Central memory CD8-positive, alpha-beta T cell (primary cell): ENCODE measurements at places on chromosomes 16 and 17.

GRCh38 chr17:27793168-27793905 lies 7.0 kb downstream of the NOS2 start:
- DNase-seq, result no peak

- no peak for DNase-seq
Measured at GRCh38 chr17:17505151-17505550, 9.0 kb upstream of the RASD1 start.

DNA sequence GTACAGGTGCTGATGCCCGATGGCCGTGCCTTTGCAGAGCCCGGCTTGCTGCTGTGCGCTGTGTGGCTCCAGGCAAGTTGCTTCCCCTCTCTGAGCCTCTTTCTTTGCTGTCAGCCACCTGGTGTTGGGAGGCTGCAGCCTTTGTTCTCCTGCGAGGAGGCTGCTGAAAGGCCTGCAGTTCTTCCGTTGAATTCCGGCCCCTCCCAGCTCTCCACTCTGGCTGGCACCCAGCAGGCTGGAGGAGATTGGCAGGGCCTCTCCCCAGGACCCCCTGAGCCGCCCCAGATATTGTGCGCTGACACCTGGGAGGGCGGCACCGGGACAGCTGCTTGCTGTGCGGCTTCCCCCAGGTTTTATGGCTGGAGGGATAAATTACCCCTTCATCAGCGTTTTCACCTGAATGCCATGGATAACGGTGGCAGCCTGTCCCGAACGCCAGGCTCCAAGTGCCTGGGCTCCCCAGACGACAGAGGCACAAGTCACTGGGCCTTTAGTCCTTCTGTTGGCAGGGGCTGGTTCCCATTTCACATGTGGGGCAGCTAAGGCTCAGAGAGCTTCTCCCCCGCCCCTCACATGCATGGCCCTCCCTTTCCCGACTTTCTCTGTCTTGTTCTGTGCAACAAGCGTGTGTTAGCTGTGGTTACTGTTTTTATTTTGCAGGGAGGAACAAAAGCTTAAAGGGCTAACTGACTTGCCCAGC lies 35.1 kb upstream of the GSE1 start:
- DNase-seq, result no peak

- no peak for DNase-seq
Measured at GRCh38 chr16:53920988-53921387, 217.0 kb downstream of the FTO start.

DNA sequence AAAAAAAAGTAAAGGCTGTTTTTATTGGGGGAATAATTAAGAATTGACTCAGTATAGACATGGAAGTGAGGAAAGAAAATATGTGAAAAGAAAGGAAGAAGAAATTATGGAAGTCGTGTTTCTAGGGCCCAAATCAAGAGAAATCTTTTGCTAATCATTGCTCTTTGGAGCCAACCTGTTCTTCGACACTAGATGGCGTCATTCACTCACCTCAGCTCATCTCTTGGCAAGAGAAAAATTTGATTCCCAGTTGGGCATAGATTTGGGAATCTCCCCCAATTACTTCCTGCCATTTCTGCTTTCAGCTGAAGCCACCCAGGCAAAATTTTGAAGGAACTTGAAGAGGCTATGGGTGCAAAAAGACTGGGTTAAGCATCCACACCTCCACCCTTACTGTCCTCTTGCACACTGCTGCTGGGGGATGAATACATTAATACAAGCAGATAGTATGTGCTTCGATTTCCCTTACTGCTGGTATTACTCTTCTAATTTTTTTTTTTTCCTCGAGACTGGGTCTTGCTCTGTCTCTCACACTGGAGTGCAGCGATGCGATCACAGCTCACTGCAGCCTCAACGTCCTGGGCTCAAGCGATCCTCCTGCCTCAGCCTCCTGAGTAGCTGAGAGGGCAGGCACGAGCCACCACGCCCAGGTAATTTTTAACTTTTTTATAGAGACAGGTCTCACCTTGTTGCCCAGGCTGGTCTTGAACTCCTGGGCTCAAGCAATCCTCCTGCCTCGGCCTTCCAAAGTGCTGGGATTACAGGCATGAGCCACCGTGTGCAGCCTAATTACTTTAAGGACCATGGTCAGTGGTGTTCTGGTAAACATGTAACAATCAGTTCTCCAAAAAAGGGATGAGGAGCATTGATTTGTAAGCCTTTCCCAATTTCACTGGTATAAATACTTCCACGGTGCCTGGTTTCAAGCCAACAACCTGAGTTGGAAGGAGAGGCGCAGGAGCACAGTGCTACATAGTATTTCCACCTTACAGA lies 13.5 kb downstream of the PSMD7 start:
- DNase-seq, result no peak

- no peak for DNase-seq
Measured at GRCh38 chr17:63029541-63029940, 63.5 kb downstream of the TANC2 start.

DNA sequence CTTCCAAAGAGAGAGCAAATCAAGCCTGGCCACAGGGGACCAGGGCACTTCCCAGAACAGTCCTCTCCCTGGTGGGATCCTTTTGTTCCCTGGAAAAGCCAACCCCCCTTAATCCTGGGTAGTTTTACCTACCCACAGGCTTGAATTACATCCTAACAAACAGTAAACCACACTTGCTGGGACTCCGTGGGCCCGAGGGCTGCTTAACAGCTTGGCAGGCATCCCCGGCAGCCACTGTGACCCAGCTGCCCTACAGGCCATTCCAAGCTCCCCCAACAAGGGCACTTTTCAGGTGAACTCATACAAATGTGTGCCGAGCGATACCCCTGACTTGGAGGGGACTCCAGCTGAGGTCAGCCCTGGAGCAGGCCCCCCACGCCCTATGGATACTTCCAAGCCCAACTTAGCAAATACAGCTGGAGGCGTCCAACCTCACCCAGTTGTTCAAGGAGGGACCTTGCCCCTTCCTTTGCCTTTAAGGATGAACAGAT lies 26.4 kb downstream of the ADCY9 start:
- no peak for DNase-seq

DNA sequence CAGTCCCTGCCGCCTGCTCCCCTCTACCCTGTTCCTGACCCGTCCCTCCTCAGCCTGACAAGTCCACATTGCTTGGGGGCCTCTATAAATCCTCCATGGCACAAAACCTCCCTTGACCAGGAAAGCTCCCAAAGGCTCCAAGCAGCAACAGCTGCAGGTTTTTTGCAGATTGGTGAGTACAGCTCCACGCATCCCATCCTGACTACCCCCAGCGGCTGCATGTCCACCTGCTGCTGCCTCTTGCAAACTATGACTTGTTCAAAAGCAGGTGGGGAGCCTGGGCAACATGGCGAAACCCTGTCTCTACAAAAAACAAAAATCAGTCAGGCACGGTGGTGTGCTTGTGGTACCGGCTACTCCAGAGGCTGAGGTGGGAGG lies 122.8 kb downstream of the ANKRD11 start:
- DNase-seq, result no peak

DNA sequence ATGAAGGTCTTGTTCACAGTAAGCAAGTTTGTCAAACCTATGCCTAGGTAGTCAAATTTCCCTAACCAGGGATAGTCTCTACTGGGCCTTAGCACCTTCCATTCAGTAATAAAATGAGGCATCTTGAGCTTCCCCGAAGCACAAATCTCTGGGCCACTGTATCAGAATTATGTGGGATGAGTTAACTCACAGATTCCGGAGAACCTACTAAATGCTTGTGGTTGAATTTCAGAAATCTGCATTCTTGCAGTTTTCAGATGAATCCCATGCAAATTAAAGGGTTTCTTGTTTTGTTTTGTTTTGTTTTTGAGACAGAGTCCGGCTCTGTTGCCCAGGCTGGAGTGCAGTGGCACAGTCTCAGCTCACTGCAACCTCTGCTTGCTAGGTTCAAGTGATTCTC lies 478.8 kb upstream of the HSBP1 start:
- DNase-seq, result no peak
